ENCODE measurements at places on chromosomes 2 and 18.

DNA sequence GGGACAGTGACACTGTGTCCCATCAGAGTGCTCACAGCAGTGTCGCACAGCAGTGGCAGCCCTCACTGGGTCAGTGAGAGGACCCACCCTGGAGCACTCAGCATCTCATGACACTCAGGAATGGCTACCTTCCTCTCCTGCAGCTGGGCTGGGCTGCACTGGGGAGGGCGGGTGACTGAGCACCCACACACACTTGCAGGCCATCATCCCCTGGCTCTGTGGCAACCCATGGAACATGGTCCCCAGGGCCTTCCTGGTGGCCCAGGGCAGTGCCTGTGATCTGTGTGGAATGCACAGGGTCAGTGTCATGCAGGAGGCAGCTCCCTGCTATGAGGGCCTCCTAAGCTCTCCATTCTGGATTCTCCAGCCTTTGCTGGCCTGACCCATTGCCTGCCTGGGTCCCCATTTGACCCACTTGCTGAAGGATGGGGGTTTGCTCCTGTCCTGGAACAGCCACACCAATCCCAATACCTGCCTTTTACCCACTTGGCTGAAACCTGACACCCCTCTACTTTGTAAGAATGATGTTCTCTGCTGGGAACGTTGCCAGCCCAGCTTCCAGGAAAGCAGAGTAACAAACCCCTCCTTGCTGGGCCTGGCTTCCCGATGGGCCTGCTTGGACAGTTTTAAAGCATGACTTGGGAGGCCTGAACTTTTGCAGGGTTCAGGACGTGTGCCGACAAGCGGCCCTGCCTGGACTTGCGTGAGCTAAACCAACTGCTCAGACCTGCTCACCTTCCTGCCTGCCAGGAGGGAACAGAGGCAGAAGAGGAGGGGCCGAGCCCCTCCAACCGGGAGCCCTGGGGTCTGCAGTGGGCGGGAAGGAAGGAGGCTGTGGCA, 13.7 kb downstream of the HS6ST1 start:
- no peak for DNase-seq

DNA sequence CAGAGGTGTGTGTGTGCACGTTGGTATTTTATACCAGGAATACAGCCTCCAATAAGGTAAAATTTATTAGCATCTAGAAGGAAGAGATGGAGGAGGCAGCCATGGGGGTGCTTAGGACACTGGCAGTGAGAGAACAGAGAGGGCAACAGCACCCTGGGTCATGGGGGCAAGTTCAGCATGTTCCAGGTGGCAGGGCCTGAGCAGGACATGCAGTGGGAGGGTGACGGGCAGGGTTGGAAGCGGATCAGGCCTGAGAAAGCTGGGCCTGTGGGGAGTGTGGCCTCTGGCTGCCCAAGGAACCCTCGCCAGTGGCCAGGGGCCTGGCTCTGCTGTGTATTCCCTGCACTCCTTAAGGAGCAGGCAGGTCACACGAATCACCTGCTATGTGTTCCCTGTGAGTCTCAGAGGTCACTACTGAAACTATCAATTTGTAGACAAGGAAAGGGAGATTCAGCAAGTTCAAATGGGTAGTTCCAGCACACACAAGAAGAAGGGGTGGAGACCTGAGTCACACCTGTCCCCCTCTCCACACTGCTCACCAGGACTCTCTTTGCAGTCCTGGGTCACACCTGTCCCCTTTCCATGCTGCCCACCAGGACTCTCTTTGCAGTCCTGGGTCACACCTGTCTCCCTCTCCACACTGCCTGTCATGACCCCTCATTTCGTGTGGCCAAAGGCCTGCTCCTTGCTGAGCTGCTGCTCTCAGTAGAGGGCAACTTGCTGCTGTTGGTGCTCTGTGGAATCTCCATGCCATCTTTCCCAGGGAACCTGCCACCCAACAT, 463.9 kb upstream of the HS6ST1 start:
- DNase-seq = no peak

- DNase-seq = no peak
Measured at GRCh38 chr2:63272560-63272959, 221.9 kb downstream of the OTX1 start.

DNA sequence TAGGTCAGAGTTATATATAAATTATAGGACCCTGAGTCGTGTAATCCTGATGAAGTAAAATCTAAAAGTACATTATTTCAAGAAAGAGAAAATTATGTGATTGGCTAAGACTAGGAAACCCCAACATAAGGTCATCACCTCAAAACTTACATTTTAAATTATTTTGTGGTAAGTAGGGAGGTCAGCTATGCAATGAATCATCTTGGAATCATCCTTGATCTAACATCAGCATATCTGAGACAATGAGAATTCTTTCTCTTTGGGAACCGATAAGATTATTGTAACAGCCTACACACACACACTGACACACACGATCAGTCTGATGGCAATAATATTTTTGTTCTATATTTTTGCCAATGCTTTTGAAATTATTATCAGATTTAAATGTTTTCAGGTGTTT, 904.8 kb upstream of the CHAC2 start:
- DNase-seq = no peak

- DNase-seq = no peak
Measured at GRCh38 chr2:127410871-127411652, 7.2 kb upstream of the PROC start.

DNA sequence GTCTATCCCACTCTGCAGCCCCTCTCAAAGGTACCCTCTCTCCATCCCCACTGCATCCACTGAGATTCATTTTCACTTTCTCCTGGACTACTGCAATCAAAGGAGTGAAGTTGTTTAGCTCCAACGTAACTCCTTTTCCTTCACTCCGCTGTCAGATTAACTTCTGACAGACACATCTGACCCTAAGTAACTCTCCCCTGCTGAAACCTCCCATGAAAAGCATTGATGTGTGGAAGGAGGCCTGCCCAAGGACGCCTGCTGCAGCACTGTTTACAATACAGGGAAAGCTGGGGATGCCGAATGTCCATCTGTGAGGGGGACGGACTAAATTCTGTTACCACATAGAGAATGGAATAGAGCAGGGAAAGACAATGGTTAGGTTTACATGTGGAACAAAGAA, 114.8 kb downstream of the TMEM163 start:
- no peak for DNase-seq

DNA sequence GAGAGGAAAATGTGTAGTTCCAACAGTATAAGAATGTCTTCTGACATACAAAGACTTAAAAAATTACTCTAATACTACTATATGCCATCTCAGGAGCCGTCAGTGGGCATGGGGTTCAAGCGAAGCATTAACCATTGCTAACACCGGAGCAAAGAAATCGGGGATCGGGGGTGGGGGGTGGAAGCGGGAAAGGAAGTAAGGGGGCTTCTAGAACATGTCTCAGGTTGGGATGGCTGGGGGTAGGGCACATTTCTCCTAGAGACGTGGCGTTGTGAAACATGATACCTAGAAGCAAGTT, 702 bp downstream of the LMAN1 start:
- no peak for DNase-seq

- no peak for DNase-seq
Measured at GRCh38 chr2:121707920-121708361, 28.7 kb downstream of the NIFK start.

DNA sequence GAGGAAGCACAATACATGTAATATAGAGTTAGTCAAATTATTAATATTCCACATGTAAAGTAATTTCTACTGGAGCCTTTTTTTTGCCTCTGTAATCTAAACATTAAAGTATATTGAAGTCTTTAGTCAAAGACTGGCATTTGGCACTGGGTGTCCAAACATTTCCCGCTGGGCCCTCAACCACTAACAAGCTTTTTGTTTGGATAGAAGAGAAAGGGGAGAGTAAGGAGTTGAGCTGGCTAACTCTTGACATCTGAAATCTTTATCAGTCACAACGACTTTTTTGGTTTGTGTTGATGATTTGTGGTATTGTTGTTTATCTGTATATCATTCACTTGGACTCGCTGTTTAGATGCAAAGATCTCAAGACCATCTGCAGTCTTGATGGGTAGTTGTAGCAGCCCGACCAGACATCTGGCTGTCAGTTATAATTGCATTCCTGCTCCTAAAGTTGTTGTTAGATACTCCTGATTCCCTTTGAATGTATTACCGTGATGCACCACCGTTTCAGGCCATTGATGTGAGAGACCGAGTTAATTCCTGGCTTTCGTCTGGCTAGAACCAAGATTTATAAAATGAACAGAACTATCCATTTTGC, 379.6 kb downstream of the MTX2 start:
- no peak for DNase-seq

GRCh38 chr2:228493852-228494251, 312.4 kb upstream of the SPHKAP start:
- DNase-seq = no peak

GRCh38 chr2:232459419-232460035, 3.6 kb downstream of the ALPI start:
- no peak for DNase-seq

GRCh38 chr18:76882146-76882545, 59.8 kb downstream of the ZNF236 start:
- no peak for DNase-seq

Data from Jurkat, Clone E6-1 (cell line).